Amniotic stem cell (primary cell): ENCODE measurements at places on chromosomes 12 and 14.

DNA sequence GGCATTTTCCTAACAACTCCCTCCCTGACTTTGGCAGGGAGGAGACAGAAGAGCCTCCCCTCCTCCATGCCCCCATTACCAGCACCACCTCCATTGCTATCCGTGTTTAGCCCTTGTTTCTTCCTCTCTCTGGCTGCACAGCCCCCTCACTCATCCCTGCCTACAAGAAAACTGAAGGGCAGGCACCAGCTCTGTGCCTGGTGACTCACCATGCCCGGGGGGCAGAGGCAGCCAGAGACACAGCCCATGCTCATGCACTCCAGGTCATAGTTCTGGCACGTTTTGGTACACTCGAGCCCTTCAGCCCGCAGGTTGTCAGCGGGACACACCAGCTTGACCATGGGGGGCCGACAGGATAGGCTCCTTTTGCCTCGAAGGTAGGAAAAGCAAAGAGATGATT is 80.4 kb downstream of the VWF start:
- DNase-seq = peak; percentile 28

- DNase-seq = no peak
Measured at GRCh38 chr12:2242216-2242615, 189.4 kb downstream of the CACNA1C start.

- no peak for DNase-seq
Measured at GRCh38 chr12:89477633-89478279, 46.8 kb downstream of the GALNT4 start.

- DNase-seq = no peak
Measured at GRCh38 chr12:104520242-104520900, 63.6 kb downstream of the CHST11 start.

- no peak for DNase-seq
Measured at GRCh38 chr12:115771065-115771464, 506.4 kb downstream of the MED13L start.

GRCh38 chr14:25231004-25231403 is 181.1 kb upstream of the STXBP6 start:
- no peak for DNase-seq

DNA sequence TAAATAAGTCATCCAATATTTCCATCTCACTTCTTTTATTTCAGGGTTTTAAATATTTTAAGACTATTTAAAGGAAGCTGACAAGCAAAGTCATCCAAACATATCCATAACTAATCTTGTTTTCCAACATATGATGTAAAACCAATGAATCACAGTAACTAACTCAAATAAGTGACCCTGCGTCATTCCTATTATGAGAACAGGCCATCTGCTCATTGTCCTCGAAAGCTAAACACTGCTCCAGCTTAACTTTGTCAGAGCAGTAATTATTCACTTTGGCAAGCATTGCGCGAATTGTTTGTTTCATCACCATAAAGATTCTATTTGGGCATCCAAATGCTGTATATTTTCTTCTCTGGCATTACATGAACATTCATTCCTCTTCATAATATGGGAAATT is 99.1 kb downstream of the CAPZA3 start:
- DNase-seq = no peak

DNA sequence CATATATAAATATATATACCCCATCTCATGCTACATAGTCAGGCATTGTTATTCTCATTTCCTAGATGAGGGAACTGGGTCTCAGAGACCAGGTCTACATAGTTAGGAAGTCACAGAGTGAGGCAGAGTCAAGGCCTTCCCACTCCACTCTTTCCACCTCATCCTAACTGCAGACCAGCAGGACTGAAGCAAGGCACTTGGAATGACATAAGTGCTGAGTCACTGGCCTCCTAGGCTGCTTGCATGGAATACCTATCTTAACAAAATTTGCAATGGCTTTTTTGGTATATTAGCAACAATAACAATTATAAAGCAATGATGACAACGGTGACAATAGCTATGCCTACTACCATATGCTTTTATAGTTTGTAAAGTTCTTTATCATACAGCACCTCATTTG is 5.4 kb upstream of the ANO4 start:
- DNase-seq = no peak

GRCh38 chr12:132605892-132606291 is 4.5 kb downstream of the LRCOL1 start:
- DNase-seq = no peak

DNA sequence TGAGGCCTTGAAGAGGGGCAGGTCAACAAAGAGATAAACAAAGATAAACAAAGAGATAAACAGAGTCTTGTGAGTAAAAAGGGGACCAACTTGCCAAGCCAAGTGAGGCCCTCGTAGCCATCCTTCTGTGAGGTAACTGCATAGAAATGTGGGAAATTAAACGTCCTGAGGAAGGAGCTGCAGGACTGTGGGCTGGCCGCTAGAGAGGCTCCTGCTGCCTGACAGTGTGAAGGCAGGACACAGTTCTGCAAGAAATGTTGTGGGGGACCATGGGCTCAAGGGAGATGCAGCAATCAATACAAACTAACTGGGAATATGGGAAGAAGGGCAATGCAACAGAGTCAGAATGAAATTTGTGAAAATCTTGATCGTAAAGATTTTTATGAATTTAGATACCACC is 91.9 kb downstream of the SLC8A3 start:
- DNase-seq = no peak

DNA sequence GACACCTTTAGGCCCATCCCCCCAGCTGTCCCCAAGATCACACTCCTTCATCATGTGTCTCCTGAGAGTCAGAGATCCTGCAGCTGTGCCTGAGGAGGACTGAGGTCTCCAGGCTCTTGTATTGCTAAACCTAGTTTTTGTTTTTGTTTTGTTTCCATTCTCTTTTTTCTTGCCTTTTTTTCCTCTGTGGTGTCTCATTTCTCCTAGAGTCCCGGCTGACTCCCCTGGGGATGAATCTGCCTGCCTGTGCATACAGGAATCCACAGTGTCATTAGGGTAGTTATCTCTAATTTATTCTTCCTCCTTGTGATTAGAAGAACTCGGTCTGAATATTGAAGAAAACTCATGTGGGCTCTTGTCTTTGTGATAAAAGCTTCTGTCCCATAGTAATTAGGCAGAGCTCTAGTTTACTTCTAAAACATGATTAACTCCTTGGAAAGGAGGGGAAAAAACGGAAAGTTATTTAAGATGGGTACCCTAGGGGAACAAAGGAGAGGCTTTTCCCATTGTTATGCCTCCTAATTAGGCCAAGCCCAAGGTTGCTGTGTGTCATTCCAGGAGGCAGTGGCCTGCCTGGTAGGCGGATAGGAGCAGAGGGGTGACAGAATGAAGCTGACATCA is 343.2 kb downstream of the ZFP36L1 start:
- DNase-seq = no peak

GRCh38 chr14:69247676-69248440 is 12.1 kb upstream of the GALNT16 start:
- DNase-seq = peak; percentile 36

GRCh38 chr12:104964167-104964855 is 6.2 kb upstream of the SLC41A2 start:
- DNase-seq = no peak

DNA sequence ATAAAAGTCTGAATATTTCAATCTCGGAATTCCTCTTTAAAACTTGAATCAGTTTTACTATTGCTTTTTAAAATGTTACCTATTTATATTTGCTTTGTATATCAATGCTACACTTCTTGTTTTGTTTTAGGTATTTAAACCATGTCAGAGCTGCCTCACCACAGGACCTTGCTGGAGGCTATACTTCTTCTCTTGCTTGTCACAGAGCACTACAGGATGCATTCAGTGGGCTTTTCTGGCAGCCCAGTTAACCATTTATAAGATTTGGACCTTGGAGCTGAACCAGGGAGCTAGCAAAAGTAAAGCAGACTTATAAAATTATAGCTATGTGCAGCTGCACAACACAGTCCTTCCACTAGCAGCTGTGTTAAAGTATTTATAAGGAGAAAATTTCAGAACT is 12.8 kb downstream of the TRMT5 start:
- no peak for DNase-seq

DNA sequence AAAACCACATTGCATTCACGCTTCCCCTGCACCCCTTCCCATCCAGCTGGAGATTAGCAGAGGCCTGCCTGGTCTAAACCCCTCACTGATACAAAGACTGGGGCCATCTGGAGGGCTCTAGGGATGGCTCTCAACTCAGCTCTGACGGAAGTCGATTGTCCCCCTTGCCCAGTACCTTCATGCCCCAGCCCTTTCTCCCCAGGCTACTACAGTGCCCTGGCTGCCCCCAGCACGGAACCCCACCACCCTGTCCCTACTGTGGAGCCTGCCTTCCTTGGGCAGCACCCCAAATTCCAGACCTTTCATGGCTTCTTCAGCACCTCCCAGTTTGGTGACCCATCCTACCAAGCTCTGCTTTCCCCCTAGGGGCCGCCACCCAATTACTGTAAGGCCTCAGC is 25.6 kb downstream of the ZFP36L1 start:
- no peak for DNase-seq
